ENCODE measurements at places on chromosomes 1 and 21.

DNA sequence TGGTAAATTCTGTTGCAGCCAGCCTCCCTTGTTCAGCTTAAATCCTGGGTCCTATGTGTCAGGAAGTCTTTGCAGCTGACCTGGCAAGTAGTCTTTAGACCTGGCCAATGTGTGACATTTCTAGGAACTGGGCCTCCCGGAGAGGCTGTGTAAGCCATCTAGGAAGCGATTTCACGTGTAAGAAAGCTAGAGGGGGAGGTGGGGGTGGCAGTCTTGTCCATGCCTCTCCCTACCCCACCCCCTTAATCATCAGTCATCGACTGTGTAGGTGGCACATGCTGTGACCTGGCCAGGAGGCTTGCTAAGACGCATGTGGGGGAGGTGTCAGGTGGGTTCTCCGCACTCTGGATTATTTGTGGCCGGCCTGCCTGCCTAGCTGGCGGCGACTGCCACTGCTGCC, 8.4 kb downstream of the C1orf226 start:
- DNase-seq: no peak

- DNase-seq: no peak
These were observed 11.9 kb downstream of the FNDC5 start for GRCh38 chr1:32858791-32859190.

DNA sequence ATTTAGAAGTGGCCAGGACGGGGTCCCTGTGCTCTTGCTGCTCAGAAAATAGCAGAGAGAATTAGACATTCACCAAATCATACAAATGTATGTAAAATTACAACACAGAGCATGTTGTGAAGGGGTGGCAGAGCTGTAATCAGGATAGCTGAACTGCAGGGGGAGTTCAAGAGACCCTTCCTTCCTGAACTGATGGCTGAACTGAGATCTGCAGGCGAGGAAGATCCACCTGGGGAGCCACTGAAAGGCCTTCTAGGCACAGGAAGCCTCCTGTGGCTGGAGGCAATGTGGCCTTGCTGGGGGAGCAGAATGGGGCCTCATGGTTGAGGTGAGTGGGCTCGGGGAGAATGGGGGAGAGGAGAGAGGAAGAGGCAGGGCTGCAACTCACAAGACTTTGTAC, 216.5 kb downstream of the PRDM2 start:
- DNase-seq: no peak

DNA sequence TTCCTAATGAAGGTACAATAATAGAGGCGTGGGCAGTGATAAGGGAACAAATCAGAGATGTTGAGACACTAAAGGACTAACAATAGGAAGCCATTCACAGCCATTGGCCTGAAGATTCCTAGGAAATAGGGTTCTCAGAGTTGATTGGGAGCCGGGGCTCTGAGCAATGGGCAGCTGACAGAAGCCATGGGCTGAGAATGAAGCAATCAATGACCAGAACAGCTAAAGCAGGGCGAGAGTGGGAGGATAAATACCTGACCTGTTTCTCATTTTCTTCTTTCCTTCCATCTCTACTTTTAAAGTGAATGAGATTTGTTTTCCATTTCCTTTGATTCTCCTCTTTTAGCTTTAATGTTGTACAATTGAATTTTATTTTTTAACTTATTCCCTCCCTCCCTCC, 774.7 kb upstream of the ADGRL4 start:
- no peak for DNase-seq

GRCh38 chr1:84361796-84362195, 36.5 kb upstream of the DNASE2B start:
- no peak for DNase-seq

- no peak for DNase-seq
These were observed 25.3 kb downstream of the MPZL1 start for GRCh38 chr1:167746988-167747655.

DNA sequence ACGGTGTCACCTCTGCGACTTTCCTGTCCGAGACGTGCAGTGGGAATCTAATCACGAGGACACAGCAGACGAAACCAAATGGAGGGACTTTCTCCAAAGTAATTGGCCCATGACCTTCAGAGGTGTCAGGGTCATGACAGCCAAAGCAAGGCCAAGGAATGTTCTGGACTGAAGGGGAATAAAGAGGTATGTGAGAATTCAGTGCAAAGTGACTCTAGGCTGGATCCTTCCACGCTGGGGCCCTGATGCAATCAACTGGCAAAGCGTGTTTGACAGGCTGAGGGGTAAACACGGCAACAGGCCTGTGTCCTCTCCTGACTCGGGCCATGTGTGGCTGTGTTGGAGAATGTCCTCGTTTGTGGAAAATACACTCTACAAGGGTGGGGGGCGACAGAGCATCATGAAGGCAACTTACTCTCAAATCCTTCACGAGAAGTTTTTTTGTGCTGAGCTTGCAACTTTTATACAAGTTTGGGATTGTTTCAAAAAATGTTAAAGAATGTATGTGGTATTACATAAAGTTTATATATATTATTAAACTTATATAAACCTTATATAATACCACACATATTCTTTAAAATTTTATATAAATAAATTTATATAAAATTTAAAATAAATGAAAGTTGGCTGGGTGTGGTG, 1.7 kb downstream of the CFAP74 start:
- no peak for DNase-seq

- no peak for DNase-seq
These were observed 112.8 kb downstream of the RIPK4 start for GRCh38 chr21:41653954-41654491.

DNA sequence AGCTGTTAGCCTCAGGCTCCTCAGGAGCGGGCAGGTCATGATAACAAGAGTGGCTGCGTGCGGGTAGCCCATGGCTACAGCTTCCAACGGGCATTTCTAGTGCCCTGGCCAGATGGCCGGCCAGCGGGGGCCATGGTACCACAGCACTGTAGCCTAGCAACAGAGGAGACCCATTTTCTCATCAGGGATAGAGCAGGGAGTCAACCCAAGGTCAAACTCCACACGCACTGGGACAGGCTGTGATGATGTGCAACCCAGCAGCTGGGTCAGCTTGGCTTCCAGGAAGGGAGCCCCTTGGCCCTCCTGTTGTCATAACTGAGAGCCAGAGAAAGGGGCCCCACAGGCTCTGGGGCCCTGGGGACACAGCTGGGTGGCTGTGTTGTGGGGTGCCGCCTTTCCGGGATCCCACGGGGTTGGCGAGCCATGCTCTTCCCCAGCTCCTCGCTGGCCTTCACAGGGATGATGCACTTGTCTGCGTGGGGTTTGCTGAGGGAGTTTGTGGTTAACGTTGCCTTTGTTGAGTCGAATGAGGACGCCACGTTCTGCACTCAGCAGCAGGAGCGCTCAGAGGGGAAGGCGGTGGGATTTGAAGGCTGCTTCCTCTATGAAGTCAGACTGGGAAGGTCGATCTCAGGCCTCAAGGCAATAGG, 46.3 kb downstream of the COL18A1 start:
- no peak for DNase-seq

DNA sequence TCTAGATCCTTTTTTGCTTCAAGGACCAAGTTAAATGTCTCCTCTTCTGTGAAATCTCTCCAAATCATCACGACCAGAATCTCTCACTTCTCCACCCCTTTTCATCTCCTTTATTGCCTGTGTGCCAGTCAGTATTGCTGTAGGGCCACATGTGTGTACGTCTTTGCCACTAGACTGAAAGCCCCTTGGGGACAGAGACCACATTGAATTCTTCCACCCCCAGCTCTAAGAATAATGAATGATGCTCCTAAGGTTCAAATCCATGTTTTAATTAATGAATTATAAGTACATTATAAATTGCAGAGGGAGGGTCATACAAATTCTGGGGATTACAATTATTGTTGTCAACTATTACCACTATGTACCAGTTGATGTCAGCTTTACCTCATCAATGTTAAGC, 343.8 kb downstream of the USP25 start:
- no peak for DNase-seq

DNA sequence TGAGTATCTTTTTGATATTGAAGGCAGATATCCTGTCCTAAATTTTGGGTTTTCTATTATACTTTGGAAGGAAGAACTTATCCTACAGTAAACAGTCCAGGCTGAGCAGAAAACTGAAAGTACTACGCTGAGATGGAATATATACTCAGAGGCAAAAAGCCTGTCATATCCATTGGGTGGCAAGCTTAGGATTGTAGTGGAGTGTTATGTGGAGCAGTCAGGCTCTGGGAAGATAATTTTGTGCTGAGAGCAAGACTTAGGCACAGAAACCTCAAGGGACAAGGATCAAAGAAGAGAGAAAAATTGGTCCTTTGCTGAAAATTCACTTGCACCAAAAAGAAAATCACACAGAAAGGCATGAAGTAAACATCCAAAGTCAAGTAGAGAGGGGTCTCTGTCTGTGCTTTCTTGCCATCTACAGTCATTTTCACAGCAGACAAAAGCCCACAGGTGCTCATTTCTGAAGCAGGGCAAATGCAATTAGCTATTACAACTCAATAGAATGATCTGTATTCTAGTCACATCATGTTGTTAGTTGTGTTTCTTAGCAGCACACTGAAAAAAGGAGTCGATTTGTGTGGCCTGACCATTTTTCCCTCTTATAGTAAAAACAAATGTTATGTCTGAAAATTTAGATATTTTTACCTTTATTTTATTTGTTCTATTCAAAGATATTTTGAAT, 38.5 kb downstream of the CRB1 start:
- no peak for DNase-seq

DNA sequence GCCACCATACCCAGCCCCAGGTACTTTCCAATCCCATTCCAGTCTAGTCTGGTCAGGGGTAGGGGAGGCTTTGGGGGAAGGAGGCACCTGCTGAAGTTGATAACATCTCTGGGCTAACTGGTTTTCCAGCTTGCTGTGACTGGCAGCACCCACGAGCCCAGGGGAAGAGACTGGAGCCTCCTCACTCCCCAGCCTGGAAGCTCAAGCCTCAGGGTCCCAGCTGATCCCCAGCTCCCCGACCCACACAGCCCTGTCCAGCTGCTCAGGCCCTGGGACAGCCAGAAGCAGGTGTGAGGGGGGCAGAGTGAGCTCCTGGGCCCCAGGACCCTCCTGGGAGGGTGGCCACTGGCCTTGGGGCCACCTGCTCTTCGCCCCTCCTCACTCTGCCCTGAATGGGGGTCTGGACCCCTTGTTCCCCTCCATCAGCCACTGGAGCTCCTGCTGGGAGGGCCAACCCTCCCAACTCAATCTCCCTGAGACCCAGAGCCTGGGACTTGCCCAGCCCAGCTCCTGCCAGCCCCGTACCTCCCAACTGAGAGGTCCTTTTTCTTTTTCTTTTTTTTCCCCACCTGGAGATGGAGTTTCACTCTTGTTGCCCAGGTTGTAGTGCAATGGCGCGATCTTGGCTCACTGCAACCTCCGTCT, 23.5 kb upstream of the RNU1-4 start:
- no peak for DNase-seq

- DNase-seq: peak; percentile 62
These were observed 37.4 kb upstream of the ZBTB40 start for GRCh38 chr1:22414244-22414751.

- no peak for DNase-seq
These were observed 11.7 kb upstream of the ENO1 start for GRCh38 chr1:8889925-8890785.

- DNase-seq: no peak
These were observed 14.7 kb downstream of the TIE1 start for GRCh38 chr1:43315481-43315880.

DNA sequence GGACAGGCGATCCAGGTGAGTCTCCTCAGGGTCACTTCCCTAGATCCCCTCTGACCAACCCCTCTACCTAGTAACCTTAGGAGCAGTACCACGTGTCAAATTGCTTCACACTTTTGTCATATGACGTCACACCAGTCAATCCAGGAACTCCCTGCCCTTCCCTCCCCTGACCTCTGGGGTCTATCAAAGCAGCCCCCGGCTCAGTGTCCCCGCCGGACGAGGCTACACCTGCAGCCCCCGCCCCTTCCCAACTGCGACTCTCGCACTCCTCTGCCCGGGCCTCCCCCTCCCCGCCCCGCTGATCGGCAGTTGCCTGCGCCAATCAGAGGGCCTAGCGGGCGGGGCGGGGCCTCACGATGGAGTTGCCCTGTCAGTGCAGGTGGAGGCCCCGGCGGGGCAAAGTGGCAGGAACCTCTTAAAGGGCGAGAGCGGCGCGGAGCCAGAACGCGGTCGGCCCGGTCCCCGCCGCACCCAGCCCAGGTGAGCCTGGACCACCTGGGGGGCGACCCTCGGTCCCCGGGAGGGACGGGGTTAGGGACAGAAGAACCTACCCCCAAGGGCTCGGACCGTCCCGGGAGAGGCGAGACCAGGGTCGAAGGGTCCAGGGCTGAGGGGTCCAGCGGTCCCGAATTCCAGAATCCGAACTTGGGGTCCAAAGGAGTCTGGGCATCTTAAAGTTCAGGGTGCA, 27.5 kb upstream of the EPB41 start:
- no peak for DNase-seq

DNA sequence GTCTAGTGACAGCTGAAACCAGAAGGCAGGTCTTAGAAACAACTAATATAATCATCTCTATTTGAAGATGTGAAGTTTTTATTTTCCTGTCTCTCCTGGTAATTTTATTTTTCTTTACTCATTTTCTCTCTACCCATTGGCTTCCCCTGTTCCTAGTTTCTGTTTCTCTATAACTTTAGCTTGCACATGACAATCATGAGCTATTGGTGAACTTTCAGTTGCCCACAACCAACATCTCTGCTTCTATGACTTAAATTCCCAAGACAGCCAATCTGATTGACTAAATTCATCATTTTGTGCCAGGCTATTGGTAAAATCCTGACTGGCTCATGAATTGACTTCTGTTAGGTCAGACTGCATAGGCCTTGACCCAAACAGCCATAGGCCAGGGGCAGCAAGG, 13.7 kb upstream of the ACADM start:
- DNase-seq: no peak

DNA sequence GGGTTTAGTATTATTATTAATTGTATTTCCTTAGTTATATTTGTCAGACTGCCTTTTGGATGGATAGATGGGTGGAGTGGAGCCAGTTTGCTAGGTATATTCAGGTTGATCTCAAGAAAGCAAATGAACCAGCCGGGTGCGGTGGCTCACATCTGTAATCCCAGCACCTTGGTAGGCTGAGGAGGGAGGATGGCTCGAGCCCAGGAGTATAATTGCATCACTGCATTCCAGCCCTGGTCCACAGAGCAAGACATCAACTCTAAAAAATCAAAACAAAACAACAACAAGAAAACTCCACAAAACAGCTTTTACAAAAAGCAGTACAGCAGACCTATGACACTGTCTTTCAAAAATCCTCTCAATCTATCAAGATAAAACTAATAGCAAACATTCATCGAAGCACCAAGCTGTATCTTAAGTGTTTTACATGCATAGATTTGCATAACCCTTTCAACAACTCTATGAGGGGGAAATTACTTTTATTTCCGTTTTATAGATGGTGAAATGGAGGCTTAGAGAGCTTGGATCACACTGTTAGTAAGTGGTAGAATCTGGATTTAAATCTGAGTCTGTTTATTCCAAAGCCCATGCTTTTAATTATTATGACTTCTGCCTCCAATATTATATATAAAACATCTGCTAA, 25.5 kb downstream of the KMO start:
- no peak for DNase-seq
